ENCODE measurements at places on chromosomes 4 and X. TPM values are rescaled to one million over a fixed set of nuclear protein-coding genes. Genes with fewer than 3 reads are reported as not detected.

NALF2 gene
- 1.0 TPM for total RNA-seq

VCX3B gene
- not detected for total RNA-seq

CAMK2D gene
- 20.3 TPM for total RNA-seq

ZAR1 gene
- total RNA-seq, result 0.23 TPM

VCX3A gene
- not detected for total RNA-seq

IL9R gene
- 0.07 TPM for total RNA-seq

GSX2 gene
- total RNA-seq, result not detected

TCEANC gene
- 0.29 TPM for total RNA-seq

PCDH11X gene
- total RNA-seq, result not detected

EPHA5 gene
- 0.29 TPM for total RNA-seq

PRRG3 gene
- total RNA-seq, result not detected

FAAH2 gene
- total RNA-seq, result 1.2 TPM

CSAG3 gene
- not detected for total RNA-seq

MAGEA2 gene
- total RNA-seq, result not detected

POF1B gene
- total RNA-seq, result not detected

TMEM33 gene
- total RNA-seq, result 39.2 TPM

All from epithelial cell of proximal tubule (primary cell).